ENCODE measurements at places on chromosomes 7 and 10. TPM values are rescaled to one million over a fixed set of nuclear protein-coding genes. Genes with fewer than 3 reads are reported as not detected.
A peak's percentile ranks its signal among the peaks of the same experiment; 100 is the strongest.

DNA sequence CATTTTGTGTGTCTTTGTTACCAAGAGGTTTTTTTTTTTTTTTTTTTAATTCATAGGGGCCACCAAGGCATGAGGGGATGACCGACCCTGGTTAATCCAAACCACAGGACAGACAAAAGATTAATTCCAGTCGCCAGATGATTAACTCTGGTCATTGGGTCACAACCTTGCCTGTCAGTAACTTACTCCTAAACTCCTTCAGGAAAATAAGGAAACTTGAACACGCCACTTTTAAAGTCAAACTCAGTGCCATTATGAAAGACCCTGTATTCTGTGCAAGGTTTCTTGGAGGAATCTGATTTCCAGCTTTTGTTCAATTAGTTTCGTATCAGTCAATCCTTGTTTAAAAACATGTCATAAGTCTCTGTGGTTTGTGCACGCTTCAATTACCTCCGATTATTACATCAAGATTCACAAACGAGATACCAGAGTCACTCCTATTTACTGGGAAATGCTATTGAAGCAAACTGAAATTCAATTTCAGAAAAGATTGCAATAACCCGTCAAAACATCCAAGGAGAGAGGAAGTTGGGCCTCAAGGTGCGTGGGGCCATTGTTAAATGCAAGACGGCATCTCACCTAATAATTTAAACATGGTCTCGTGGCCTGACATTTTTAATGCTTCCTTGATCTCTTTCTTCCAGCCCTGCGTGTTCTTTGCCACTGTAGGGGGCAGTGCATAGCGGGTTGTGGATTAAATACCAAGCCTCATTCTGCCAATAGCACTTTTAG is 44.0 kb downstream of the NRP1 start:
- H3K4me1 ChIP-seq: peaks cover 43% of the 10 kb centered on the region
- H3K27me3 ChIP-seq: no peaks in the 10 kb centered on the region
- H3K4me3 ChIP-seq: no peak overlapping the region
- H3K27ac ChIP-seq: peak overlapping the region; percentile 50

DNA sequence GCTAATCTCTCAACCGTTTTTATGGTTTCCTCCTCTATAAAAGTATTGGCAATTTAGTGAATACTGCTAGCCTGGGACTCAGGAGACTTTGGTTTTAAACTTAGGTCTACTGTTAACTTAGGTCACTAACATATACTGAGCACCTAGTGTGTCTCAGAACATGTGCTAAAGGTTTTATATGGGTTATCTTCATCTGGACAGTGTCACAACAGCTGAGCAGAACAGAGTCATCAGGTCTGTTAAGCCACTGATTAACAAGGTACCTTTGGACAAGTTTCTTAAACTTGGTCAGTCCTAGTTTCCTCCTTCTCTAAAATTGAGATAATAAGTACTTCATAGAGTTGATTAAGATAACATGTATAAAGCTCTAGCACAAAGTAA is 30.6 kb downstream of the NET1 start:
- H3K4me3 ChIP-seq: no peak overlapping the region
- H3K36me3 ChIP-seq: no peaks in the 10 kb centered on the region
- DNase-seq: no peak
- no peaks in the 10 kb centered on the region for H3K27me3 ChIP-seq
- no peak overlapping the region for H3K27ac ChIP-seq
- H3K4me1 ChIP-seq: peaks cover 7% of the 10 kb centered on the region

DNA sequence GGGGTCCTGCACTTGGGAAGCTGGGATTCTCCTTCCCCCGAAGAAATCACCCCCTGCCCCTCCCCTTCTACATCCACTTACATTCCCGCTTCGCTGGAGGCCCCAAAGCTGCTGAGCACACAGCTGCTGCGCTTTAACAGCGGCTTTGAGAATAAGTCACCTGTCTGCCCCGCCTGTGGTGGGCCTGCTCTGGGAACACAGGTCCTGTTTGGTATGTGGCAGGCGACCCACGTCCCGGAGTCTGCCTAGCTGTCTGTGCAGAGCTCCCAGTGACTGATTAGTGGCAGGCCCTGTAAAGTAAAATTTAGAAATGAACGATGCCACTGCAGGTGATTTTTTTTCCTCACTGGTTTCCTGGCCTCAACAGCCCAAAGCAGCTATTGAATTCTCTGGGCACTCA is 47.0 kb downstream of the CDH23 start:
- no peaks in the 10 kb centered on the region for H3K4me1 ChIP-seq
- H3K4me3 ChIP-seq: no peak overlapping the region
- no peaks in the 10 kb centered on the region for H3K36me3 ChIP-seq

DNA sequence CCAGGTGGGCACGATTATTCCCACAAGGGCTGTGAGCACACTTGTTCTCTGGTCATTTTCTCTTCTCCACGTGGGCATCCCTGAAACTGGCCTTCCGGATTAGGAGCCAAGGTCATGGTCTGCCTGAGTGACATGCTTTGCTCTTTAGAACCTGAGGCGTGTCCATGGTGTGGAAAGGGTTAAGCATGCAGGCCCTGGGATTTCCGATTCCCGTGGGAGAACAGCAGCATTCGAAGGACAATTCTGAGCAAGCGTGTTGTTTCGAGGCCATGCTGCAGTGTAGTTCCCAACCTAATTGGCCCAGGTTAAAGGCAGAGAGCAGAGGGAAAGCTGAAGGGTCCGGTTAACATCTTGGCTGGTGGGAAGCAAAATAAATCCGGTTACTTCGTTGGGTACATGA is 245.9 kb downstream of the SKAP2 start:
- H3K27me3 ChIP-seq: no peaks in the 10 kb centered on the region
- no peaks in the 10 kb centered on the region for H3K36me3 ChIP-seq
- no peaks in the 10 kb centered on the region for H3K4me1 ChIP-seq
- no peak overlapping the region for H3K27ac ChIP-seq

DNA sequence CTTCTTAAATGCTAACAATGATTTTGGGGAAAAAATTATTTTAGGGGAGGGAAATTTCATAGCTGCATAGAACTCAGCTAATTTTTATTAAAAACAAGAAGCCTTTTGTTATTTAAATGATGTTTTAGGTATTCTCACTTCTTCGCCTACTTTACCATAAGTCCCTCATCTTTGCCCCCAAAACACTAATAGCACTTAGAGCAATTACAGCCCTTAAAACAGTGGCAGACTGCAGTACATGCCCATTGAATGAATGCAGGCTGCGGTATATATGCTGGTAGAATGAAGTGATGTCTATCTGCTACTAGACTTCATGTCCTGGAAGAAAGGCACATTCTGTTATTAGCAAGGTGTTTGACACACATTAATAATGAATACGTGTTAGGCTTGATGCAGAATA is 2.9 kb upstream of the SPAG6 start:
- no peak for DNase-seq
- H3K4me3 ChIP-seq: no peak overlapping the region
- H3K27me3 ChIP-seq: peaks cover 19% of the 10 kb centered on the region

GRCh38 chr10:32147730-32148129 is 91.5 kb upstream of the KIF5B start:
- DNase-seq: no peak
- no peak overlapping the region for H3K27ac ChIP-seq
- no peak overlapping the region for H3K4me3 ChIP-seq
- peaks cover 11% of the 10 kb centered on the region for H3K4me1 ChIP-seq
- no peaks in the 10 kb centered on the region for H3K27me3 ChIP-seq
- no peaks in the 10 kb centered on the region for H3K36me3 ChIP-seq

- DNase-seq: no peak
- H3K27me3 ChIP-seq: no peaks in the 10 kb centered on the region
- H3K4me1 ChIP-seq: no peaks in the 10 kb centered on the region
Measured at GRCh38 chr7:37635346-37635745, 48.2 kb upstream of the GPR141 start.

- no peaks in the 10 kb centered on the region for H3K36me3 ChIP-seq
- H3K27ac ChIP-seq: no peak overlapping the region
- no peak for DNase-seq
- H3K27me3 ChIP-seq: no peaks in the 10 kb centered on the region
Measured at GRCh38 chr7:145644426-145645134, 472.0 kb upstream of the CNTNAP2 start.

- no peak for DNase-seq
- H3K4me1 ChIP-seq: no peaks in the 10 kb centered on the region
- no peak overlapping the region for H3K27ac ChIP-seq
- no peaks in the 10 kb centered on the region for H3K27me3 ChIP-seq
- no peak overlapping the region for H3K4me3 ChIP-seq
Measured at GRCh38 chr10:3265088-3265487, 92.5 kb upstream of the PITRM1 start.

DNA sequence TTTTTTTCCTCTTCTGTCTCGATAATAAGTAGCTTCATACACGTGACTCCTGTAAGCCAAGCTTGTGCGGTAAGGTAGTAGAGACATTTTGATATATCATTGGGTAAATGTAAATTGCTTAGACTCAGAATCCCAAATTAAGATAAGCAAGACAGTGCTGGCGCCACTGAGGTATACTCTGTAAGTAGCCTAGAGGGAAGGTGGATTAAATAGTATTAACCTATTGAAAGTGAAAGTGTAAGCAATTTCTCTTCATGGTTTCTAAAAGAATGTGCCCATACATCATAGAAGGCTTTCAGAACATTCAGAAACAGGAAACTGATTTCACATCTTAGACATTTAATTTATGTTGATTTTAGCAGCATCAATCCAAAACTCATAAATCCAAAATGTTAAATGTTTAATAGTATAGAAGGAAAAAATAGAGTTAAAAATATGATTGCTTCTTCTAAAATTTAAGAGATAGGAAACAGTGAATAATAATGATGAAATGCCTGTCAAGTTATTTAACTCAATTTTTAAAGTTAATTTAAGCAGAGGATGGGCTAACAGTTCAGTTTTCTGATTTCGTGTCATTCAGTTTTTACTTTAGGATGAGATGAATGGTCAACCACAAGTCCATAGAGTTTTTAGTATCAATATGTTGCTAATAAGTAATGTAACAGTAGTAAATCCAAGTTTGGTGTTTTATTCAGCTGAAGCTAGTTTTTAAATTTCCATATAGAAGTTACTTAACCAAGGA is 36.8 kb downstream of the LRRC72 start:
- no peak overlapping the region for H3K27ac ChIP-seq
- no peak overlapping the region for H3K4me3 ChIP-seq
- H3K36me3 ChIP-seq: no peaks in the 10 kb centered on the region
- no peak for DNase-seq

GRCh38 chr10:6699336-6699735 is 119.3 kb upstream of the PRKCQ start:
- H3K36me3 ChIP-seq: no peaks in the 10 kb centered on the region
- no peak overlapping the region for H3K4me3 ChIP-seq
- no peak for DNase-seq
- no peaks in the 10 kb centered on the region for H3K27me3 ChIP-seq
- H3K4me1 ChIP-seq: no peaks in the 10 kb centered on the region

GRCh38 chr7:1663223-1663622 is 6.9 kb upstream of the ELFN1 start:
- H3K27me3 ChIP-seq: no peaks in the 10 kb centered on the region
- H3K36me3 ChIP-seq: no peaks in the 10 kb centered on the region
- no peak overlapping the region for H3K4me3 ChIP-seq
- no peak for DNase-seq
- peaks cover 37% of the 10 kb centered on the region for H3K4me1 ChIP-seq
- no peak overlapping the region for H3K27ac ChIP-seq

DNA sequence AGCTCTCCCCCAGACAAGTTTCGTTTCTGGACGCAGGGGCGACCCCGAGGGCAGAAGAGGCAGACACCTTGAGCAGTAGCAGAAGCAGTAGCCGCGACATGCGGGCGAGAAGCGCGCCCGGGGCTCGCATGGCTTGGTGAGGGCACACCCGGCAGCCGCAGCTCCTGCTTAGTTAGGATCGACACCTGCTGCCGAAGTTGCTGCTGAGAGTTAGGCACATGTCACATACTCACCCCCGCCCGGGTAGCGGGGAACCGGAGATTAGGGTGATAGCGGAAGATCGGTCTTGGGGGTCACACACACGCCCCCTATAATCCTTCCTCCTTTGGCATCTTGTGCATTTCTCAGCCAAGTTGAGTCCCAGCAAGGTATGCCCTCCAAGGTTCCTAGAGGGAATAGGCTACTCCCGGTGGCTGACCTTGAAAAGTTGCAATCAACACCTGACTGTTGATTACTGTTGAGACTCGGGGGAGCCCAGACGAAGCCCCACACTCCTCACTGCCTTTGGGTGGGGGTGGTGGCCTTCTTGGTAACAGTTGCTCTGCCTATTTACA is 668 bp downstream of the GPR37 start:
- H3K4me1 ChIP-seq: peaks cover 26% of the 10 kb centered on the region
- no peak overlapping the region for H3K27ac ChIP-seq
- H3K36me3 ChIP-seq: no peaks in the 10 kb centered on the region
- H3K27me3 ChIP-seq: peaks cover 4% of the 10 kb centered on the region
- no peak for DNase-seq
- H3K4me3 ChIP-seq: peak overlapping the region; percentile 52

Gene CALHM2
- 94.3 TPM for total RNA-seq

Gene HMX3
- total RNA-seq: not detected

Data from vagina (tissue), 2 donors.